Stimulated activated naive B cell treated with anti-CD40 and anti-IgM and Interleukin-4, amounts not matched to agents 10 μg/mL and 1 μg/mL and 100 μg/mL, for 72 hours (primary cell): ENCODE measurements at places on chromosomes 5 and 9.

DNA sequence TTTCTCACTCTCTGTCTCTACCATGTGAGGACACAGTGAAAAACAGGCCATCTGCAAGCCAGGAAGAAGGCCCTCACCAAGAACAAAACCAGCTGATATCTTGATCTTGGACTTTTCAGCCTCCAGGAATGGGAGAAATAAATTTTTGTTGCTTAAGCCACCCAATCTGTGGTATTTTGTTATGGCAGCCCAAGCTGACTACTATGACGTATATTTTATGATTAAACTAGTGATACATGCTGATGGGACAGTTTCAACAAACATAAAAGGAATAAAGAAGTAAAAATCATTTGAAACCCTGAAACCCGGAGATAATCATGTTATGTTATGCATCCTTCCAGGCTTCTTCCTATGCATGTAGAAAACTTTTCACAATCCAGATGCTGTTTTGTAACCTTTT, 71.5 kb upstream of the ERBIN start:
- no peak for DNase-seq

DNA sequence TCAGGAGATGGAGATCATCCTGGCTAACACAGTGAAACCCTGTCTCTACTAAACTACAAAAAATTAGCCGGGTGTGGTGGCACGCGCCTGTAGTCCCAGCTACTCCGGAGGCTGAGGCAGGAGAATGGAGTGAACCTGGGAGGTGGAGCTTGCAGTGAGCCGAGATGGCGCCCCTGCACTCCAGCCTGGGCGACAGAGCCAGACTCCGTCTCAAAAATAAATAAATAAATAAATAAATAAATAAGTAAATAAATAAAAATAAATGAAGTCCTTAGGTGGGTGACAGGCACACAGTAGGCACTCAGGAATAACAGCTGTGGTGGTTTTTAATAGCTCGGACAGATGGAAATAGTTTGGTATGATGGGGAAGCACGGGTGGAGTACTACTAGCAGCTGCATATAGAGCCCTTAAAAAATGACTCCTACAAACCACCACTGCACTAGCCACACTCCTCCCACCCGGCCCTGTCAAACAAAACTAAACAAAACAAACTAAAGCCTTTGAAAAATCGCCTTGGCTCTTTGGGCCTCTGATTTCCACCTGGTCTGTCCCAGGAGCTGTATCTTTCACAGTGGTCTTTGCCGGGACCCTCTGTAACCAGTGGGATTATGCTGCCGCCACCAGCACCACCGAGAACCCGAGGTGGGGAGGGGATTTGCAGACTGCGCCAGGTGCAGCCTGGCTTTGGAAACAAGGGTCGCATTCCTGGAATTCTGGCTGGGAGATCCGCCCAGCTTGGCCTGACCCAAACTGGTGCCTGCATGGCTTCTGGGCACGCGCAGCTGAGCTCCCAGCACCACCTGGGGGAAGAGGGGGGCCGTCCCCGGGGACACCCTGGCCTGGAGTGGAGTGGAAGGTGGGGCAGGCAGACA, 5.1 kb upstream of the WDR5 start:
- no peak for DNase-seq

DNA sequence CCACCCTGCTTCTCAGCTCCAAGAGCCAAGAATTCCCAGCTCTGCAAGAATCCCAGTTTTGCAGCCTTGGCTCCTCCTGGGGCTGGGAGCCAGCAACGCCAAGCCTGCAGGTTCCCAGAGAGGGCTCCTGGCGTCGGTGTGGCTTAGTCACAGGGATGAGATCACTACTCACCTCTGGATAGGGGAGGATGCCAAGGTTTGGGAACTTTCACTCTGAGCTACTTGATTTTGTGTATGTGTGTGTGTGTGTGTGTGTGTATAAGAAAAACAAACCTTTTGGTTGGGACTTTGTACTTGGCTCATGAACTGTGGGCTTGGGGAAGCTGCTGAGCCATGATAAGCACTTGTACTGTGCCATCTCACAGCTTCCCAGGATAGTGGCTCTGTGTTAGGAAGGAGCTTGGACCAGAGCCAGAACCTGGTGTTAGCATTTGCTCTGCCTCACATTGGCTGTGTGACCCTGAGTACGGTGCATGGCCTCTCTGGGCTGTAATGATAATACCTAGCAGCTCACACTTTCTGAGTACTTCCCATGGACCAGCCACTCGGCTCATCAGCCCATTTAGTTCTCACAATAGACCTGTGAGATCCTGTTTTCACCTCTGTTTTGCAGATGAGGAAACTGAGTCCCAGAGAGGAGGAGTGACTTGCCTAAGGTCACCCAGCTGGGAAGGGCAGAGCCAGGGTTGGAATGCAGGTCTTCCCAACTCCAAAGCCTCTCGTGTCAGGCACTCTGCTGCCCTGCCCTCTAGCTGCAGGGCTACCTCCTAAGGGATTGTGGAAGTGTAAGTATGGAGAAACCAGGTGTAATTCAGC, 41.4 kb upstream of the DAB2IP start:
- DNase-seq: no peak

DNA sequence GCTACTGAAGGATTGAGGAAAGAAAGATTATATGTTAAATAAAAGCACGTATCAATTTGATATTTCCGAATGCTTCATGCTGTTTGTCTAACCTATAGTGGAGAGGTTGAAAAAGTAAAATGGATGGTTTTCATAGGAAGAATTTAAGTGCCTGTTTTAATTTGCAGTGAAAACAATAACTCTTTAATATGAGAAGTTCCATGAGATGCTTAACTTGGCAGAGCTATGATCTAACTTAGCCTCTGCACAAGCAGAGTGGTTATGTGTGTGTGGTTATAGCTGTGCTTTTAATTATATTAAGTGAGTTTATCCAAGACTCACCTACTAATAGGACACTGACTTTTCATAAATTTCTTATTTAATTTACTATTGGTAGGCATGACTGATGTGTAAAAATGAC, 57.4 kb downstream of the AOPEP start:
- DNase-seq: no peak

DNA sequence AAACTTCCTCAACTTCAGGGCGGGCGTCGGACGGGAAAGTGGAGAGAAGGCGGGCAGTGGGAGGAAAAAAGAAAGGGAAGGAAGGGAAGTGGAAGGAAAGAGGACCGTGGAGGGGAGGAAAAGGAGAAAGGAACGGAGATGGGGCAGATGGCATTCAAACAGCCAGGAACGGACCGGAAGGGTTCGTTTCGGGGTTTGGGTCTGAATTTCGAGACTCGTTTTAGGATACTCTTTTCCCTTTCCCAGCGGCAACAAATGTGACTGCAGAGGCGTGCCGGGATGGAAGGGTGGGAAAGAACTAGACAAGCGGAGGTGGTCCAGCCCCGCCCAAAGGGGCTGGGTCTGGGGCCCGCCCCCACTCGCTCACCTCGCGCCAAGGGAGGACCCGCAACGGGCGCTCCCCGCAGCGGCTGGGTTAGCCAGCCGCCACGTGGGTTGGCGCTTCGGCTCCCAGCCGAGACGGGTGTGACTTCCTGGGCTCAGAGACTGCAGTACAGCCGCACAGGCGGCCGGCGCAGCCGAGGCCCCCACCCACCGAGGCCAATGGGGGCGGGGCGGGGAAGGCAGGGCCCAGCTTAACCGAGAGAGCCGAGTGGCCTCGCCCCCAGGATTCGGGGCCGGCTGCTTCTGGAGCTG, 2.7 kb downstream of the VCAN start:
- peak; percentile 7 for DNase-seq

GRCh38 chr5:148790545-148791333, 35.7 kb upstream of the ADRB2 start:
- no peak for DNase-seq

GRCh38 chr9:129436751-129437625, 183.9 kb downstream of the C9orf50 start:
- no peak for DNase-seq

- no peak for DNase-seq
Observed at GRCh38 chr5:113489299-113489698, 1.0 kb upstream of the MCC start.

DNA sequence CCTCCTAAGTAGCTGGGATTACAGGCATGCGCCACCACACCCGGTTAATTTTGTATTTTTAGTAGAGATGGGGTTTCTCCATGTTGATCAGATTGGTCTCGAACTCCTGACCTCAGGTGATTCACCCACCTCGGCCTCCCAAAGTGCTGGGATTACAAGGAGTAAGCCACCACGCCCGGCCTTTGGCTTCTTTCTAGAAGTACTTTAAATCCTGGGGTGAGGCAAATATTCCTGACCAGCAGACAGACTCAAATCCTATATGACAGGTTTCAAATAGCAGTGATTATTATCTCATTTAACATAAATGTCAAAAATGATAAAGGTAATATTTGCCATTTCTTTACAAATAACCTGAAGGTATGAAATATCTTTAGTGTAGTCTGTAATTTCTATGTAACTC, 35.6 kb downstream of the ABHD17B start:
- DNase-seq: no peak

DNA sequence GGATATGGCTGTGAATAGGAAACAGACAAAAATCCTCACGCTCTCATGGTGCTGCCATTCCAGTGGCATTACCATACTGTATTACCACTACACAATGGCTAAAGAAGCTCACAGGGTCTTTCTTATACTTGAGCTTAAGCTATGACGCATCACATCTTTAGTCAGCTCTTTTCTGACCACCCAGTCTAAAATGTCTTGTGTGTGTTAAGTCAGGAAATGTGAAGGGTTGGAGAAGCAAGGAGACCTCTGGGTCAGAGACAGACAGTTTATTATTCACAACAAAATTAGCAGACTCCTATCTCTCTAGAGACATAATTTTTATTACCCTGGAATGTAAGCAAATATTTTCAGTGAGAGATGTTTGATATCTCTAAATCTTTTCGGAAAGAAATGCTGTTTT, 1583.2 kb upstream of the WWC1 start:
- no peak for DNase-seq

- DNase-seq: no peak
Observed at GRCh38 chr5:55918087-55919035, 67.2 kb downstream of the IL31RA start.

GRCh38 chr5:9173281-9174048, 372.4 kb downstream of the SEMA5A start:
- no peak for DNase-seq

GRCh38 chr9:135321580-135321979, 158.0 kb upstream of the PPP1R26 start:
- no peak for DNase-seq

DNA sequence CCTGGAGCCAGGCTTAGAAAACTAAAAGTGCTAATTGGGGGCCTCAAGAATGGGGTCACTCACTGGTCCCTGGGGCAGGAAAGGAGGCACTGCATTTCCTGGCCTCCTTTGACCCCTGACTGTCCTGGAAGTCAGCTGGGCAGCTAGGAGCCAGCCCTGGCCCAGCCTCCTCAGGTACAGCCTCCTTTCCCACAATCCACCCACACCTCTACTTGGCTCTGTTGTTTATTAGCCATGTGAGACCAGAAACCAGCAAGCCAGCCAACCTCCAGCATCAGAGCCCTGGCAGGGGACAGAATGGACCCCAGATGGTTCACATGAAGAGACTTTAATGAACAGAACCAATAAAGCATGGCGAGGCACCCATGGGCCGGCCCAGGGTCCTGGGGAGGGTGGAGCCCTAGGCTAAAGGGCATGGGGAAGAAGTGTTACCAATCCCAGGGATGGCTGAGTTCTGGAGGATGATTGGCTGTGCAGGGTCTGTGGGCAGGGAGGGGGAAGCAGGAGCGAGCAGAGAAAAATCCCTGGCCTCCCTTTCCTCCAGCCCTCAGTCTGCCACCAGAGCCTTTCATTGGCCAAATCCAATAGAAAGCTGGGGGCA, 55.3 kb upstream of the ANGPTL2 start:
- no peak for DNase-seq

- no peak for DNase-seq
Observed at GRCh38 chr9:134349936-134350335, 23.7 kb downstream of the RXRA start.

- no peak for DNase-seq
Observed at GRCh38 chr5:87399720-87400119, 13.0 kb downstream of the CCNH start.

GRCh38 chr5:55308254-55308836, 556 bp downstream of the MTREX start:
- peak; percentile 9 for DNase-seq

- no peak for DNase-seq
Observed at GRCh38 chr5:88984040-88984439, 101.1 kb upstream of the MEF2C start.

- no peak for DNase-seq
Observed at GRCh38 chr5:160311491-160312133, 752 bp downstream of the CCNJL start.

- no peak for DNase-seq
Observed at GRCh38 chr9:26054600-26055520, 376.6 kb upstream of the TUSC1 start.
